Gastroesophageal sphincter (tissue), 4 donors: ENCODE measurements at places on chromosomes 13 and 19. TPM values are rescaled to one million over a fixed set of nuclear protein-coding genes. Genes with fewer than 3 reads are reported as not detected.

ACP7 gene
- total RNA-seq: not detected

SPTBN4 gene
- 6.4 TPM for total RNA-seq

DNA sequence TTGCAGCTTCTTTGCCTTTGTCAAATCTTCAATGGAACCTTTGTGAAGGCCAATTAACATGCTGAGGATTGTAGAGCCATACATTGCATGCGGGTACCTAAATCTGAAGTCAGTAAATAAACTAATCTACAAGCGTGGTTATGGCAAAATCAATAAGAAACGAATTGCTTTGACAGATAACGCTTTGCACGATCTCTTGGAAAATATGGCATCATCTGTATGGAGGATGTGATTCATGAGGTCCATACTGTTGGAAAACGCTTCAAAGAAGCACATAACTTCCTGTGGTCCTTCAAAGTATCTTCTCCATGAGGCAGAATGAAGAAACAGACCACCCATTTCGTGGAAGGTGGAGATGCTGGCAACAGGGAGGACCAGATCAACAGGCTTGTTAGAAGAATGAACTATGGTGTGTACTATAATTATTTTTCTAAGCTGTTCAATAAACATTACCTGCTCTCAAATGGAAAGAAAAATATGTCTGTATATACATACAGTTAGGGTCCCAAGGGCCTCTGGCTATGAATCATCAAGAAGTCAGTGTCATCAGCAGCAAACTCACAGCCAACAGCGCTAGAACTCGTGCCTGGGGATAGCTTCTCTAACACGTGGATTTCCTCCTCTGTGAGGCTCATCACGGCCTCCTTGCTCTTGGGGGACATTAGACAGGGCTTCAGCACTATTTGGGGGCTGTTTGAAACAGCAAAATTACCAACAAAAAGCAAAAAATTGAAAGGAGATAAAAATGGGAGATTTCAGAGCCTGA, 2.9 kb upstream of the CD70 start:
- ATAC-seq: no peak

- ATAC-seq: no peak
Observed at GRCh38 chr19:46499692-46500091, 4.0 kb upstream of the PNMA8B start.

- ATAC-seq: no peak
Observed at GRCh38 chr19:50419022-50419579, 363 bp downstream of the SPIB start.

DNA sequence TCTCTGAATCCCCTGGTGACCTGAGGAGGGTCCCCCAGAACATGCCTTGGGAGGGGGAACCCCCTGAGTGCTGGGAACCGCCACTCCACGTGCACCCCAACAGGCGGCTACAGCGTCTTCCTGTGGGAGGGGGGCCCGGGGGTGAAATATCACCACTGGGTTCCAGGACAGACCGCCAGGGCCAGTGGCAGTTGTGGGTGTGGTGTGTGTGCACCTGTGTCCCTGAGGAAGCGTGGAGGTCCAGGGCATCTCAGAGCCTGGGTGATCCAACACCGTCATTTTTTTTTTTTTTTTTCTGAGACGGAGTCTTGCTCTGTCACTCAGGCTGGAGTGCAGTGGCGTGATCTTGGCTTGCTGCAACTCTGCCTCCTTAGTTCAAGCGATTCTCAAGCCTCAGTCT, 4.2 kb downstream of the ADGRE5 start:
- no peak for ATAC-seq

GRCh38 chr13:32255724-32256109, 59.4 kb downstream of the ZAR1L start:
- ATAC-seq: no peak

DNA sequence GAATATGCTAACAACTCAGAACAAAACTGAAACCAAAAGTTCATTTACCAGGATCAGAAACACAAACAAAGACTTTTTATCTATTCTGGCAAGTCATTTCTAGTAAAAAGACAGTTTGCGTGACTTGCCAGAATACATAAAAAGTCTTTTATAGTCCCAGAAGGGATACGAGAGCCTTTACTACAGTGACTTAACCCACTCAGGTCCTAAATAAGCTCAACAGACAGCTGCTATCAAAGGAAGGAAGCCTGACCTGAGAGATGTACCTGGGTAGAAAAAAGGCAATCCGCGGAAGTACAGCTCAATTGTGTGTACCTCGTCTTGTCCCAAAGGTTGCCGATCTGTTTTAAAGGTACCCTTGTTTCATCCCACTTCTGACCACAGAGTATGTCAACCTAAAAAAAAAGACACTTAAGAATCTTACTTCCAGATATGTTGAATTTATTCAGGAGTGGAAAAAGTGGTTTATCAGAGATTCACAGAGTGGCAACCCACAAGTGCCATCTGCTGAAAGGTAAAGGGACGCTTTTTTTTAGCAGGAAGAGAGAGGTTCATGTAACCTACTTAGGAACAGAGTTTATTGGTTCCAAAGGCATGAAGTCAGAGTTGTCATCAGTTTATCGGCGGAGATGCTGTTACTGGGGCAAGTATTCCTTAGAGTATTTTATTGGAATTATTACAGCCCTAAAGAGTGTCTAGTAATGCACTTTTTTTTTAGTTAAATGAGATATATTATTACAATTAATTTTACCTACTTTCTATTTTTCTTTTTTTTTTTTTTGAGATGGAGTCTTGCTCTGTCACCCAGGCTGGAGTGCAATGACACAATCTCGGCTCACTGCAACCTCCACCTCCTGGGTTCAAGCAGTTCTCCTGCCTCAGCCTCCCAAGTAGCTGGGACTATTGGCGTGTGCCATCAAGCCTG, 69.7 kb upstream of the C1QTNF9B start:
- no peak for ATAC-seq

DNA sequence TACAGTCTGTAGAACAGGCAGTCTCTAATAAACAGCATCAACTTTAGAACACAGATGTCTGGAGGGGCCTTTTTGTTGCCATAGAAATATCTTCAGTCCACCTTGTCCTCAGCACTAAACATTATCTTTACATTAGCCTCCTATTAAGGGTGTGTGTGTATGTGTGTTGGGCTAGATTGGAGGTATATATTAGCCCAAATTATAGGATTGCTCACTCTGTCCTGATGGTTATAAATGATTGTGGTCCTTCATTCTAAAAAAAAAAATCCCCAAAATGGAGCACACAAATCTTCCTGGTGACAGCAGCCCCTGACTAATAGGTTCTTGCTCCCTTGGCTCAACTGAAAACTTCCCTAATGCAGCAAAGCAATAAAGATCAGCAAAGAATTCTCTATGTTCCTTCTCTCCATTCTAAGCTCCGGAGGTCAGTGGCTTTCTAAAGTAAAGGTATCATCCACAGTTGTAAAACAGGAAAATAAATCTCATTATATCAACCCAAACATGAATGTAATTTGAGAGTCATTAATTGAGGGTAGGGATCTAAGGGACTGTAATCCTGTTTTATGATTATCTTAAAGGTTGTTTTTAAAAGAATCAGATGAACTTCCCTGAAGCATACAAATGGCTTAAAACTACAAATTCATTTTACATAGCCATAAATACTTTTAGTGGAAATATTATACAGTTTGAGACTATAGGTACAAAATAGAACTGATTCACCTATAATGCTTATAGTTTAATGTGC, 232.7 kb downstream of the KLF12 start:
- no peak for ATAC-seq

- ATAC-seq: no peak
Observed at GRCh38 chr13:63201493-63201892, 1785.8 kb upstream of the PCDH20 start.
